ENCODE measurements at places on chromosomes 4 and X. TPM values are rescaled to one million over a fixed set of nuclear protein-coding genes. Genes with fewer than 3 reads are reported as not detected.

GRCh38 chrX:153628665-153629064 lies 18.3 kb upstream of the DUSP9 start:
- H3K4me1 ChIP-seq: no peaks in the 10 kb centered on the region
- no peak overlapping the region for H3K4me3 ChIP-seq
- no peaks in the 10 kb centered on the region for H3K36me3 ChIP-seq

GRCh38 chrX:2340991-2341390 lies 159.8 kb downstream of the DHRSX start:
- DNase-seq: no peak
- no peaks in the 10 kb centered on the region for H3K36me3 ChIP-seq
- no peaks in the 10 kb centered on the region for H3K27me3 ChIP-seq
- H3K4me3 ChIP-seq: no peak overlapping the region
- peaks cover 12% of the 10 kb centered on the region for H3K4me1 ChIP-seq

DNA sequence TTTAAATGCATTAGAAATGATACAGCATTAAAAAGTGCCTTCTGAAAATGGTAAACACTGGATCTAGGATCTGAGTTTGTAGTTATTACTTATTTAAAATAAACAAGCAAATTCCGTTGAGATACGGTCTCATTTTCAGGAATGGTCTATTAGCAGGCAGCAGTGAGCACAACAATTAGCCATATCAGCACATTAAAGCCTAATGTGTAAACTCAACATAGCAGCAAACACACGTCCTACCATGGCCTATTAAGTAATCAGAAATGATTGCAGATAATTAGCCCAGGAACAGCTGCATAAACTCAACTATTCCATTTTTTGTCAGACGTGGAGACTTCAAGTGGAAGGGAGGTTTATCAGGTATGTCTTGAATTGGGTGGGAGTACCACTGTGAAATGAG lies 61.8 kb downstream of the NEIL3 start:
- DNase-seq: no peak
- H3K27me3 ChIP-seq: no peaks in the 10 kb centered on the region
- H3K4me1 ChIP-seq: peaks cover 15% of the 10 kb centered on the region

DNA sequence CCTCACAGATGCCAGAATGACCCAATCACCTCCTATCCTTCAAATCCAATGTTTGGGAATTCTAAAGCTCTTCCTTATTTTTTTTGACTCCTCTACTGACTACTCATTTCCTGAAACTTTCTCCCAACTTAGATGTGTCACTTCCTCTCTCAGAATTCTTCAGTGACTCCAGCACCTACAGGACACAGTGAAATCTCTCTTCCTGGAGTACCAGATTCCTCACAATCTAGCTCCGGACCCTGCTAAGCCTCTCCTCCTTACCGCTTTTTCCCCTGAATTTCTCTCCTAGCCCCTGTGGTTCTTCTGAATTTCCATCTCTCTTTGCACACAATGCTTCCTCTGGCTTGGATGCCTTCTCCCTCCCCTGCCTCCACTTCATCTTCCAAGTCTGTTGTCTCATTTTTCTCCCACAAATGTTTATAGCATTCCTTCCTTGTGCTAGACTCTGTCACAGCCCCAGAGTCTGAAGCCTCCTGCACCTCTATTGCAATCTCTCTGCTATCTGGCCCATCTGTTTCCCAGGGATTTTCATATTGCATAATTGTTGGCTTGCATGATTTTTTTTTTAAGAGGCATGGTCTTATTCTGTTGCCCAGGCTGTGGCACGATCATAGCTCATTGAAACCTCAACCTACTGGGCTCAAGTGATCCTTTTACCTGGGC lies 80.1 kb downstream of the ANAPC4 start:
- H3K4me3 ChIP-seq: no peak overlapping the region
- no peak overlapping the region for H3K27ac ChIP-seq
- H3K4me1 ChIP-seq: peaks cover 5% of the 10 kb centered on the region
- H3K36me3 ChIP-seq: no peaks in the 10 kb centered on the region

DNA sequence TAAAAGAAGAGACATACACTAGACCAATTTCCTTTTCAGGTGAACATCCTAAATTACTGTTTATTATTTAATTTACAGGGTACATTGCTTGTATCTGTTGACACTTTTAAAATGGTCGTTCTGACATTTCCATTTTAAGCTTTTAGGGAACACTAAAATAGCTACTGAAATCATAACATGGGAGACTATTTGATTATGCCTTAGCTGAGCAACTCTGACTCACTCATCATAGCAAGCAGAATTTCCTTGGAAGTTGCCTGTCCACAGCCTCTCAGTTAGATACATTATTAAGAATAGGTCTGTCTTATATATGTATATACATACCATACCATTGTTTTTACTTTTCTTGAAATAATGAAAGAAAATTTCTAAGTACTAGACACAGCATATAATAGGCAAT lies 22.0 kb downstream of the GUCY1B1 start:
- no peak overlapping the region for H3K4me3 ChIP-seq
- peaks cover 2% of the 10 kb centered on the region for H3K36me3 ChIP-seq
- H3K4me1 ChIP-seq: peaks cover 18% of the 10 kb centered on the region

- H3K27ac ChIP-seq: no peak overlapping the region
- H3K27me3 ChIP-seq: peaks cover 87% of the 10 kb centered on the region
- H3K4me3 ChIP-seq: no peak overlapping the region
- H3K36me3 ChIP-seq: no peaks in the 10 kb centered on the region
Observed at GRCh38 chr4:54094451-54094850, 5.5 kb upstream of the GSX2 start.

GRCh38 chr4:44661940-44662622 lies 10.7 kb upstream of the YIPF7 start:
- H3K36me3 ChIP-seq: no peaks in the 10 kb centered on the region
- no peak overlapping the region for H3K4me3 ChIP-seq
- H3K4me1 ChIP-seq: no peaks in the 10 kb centered on the region
- DNase-seq: no peak

DNA sequence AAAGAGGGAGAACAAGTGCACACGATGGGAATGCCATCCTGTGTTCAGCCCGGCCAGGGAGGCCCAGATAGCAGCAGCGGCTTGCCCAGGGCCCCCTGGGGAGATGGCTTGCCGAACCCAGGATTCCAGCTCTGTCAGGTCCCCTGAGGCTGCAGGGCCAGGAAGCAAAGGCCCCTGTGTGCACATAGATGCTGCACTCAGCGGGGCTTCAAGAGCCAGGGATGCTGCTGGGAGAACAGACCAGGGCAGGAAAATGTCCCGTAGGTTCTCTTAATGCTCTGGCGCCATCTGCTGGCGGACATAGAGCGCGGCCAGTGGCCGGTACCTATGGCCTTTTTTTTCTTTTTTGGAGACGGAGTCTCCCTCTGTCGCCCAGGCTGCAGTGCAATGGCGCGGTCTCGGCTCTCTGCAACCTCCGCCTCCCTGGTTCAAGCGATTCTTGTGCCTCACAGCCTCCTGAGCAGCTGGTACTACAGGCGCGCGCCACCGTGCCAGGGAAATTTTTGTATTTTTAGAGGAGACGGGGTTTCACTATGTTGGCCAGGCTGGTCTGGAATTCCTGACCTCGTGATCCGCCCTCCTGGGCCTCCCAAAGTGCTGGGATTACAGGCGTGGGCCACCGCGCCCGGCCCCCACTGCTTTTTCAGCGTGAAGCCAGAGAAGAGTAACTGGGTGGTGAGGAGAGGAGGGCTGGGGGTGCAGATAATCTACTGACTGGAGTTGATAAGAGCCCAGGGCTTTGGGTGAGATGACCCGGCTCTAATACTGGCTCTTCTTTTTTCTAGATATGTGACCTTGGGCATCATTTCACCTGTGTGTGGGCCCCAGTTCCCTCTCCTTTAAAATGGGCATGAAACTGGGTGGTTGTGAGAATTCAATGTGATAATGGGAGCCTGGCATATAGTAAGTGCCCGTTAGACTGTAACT lies 22.5 kb downstream of the MED28 start:
- H3K4me3 ChIP-seq: no peak overlapping the region
- DNase-seq: peak; percentile 82
- no peaks in the 10 kb centered on the region for H3K27me3 ChIP-seq
- no peak overlapping the region for H3K27ac ChIP-seq
- H3K4me1 ChIP-seq: no peaks in the 10 kb centered on the region

- H3K4me1 ChIP-seq: peaks cover 19% of the 10 kb centered on the region
- H3K27me3 ChIP-seq: no peaks in the 10 kb centered on the region
- DNase-seq: no peak
Observed at GRCh38 chrX:264634-265455, 16.3 kb upstream of the PLCXD1 start.

DNA sequence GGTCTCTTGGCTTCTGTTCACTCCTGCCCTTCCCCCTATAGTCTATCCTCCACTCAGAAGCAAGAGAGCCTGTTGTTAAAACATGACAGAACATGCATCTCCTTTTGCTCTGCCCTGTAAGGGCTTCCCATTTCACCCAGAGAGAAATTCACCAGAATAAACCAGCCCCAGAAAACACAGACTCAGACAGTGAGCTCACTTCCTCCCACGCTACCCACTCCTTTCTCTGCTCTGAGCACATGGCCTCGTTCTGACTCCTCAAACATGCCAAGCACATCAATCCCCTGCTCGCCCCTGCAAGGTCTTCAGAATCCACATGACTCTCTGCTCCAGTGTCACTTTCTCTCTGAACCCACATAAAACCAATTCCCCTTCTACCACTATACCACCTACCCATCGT lies 50.4 kb downstream of the MID1 start:
- H3K36me3 ChIP-seq: no peaks in the 10 kb centered on the region
- peak overlapping the region; percentile 8 for H3K27ac ChIP-seq
- H3K27me3 ChIP-seq: no peaks in the 10 kb centered on the region
- peaks cover 7% of the 10 kb centered on the region for H3K4me1 ChIP-seq
- DNase-seq: no peak
- no peak overlapping the region for H3K4me3 ChIP-seq

- no peak overlapping the region for H3K4me3 ChIP-seq
- H3K36me3 ChIP-seq: no peaks in the 10 kb centered on the region
- no peak for DNase-seq
- H3K27ac ChIP-seq: peak overlapping the region; percentile 68
- no peaks in the 10 kb centered on the region for H3K27me3 ChIP-seq
Observed at GRCh38 chrX:64265265-64265664, 34.9 kb upstream of the ASB12 start.

GRCh38 chr4:25142468-25142867 lies 17.8 kb downstream of the SEPSECS start:
- H3K4me3 ChIP-seq: no peak overlapping the region
- DNase-seq: no peak
- no peaks in the 10 kb centered on the region for H3K36me3 ChIP-seq
- H3K27me3 ChIP-seq: no peaks in the 10 kb centered on the region

DNA sequence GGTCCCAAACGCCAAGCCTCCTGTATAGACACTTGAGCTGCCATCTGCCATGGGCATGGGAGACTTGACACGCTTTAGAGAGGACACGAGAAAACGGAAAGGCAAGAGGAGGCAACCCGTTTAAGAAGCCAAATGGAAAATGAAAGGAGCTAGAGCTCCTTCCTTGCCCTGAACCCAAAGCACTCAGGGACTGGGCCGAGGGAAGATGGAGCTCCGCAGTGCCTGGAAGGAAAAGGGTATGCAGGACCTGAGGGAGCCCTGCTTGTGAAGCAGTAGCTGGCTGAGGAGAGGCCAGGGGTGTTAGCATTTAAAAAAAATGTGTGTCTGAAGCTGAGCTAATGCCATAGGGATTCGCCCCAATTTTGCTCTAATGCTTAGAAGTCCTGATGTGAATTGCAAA lies 15.1 kb downstream of the MCF2 start:
- no peak overlapping the region for H3K4me3 ChIP-seq
- H3K36me3 ChIP-seq: no peaks in the 10 kb centered on the region
- peaks cover 51% of the 10 kb centered on the region for H3K27me3 ChIP-seq
- H3K4me1 ChIP-seq: no peaks in the 10 kb centered on the region
- DNase-seq: no peak
- H3K27ac ChIP-seq: no peak overlapping the region

GRCh38 chr4:165766976-165767375 lies 106.1 kb upstream of the TLL1 start:
- H3K27me3 ChIP-seq: no peaks in the 10 kb centered on the region

DNA sequence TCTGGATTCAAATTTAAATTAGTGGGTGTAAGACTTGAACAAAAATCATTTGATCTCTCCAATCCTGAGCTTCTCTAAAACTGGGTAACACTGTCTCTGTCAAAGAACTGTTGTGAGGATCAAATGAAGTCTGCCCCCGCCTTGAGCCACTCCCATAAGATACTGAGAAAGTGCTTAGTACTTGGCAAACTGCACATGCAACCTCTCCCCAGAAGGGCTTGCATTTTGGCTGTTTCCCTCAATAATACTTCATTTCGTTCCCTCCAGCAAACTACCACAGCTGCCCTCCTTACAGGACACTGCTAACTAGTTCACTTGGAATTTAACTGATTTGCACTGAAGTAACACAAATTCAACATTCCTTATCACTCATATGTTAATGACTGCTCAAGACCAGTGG lies 79.8 kb downstream of the APBB2 start:
- DNase-seq: no peak
- no peaks in the 10 kb centered on the region for H3K27me3 ChIP-seq
- peaks cover 29% of the 10 kb centered on the region for H3K4me1 ChIP-seq
- no peaks in the 10 kb centered on the region for H3K36me3 ChIP-seq
- H3K4me3 ChIP-seq: no peak overlapping the region
- no peak overlapping the region for H3K27ac ChIP-seq

GRCh38 chrX:42149765-42150164 lies 226.4 kb upstream of the CASK start:
- H3K27me3 ChIP-seq: no peaks in the 10 kb centered on the region
- DNase-seq: peak; percentile 75
- H3K4me1 ChIP-seq: peaks cover 8% of the 10 kb centered on the region

- DNase-seq: peak; percentile 39
- H3K4me3 ChIP-seq: no peak overlapping the region
- H3K27me3 ChIP-seq: no peaks in the 10 kb centered on the region
- H3K36me3 ChIP-seq: no peaks in the 10 kb centered on the region
- no peak overlapping the region for H3K27ac ChIP-seq
Observed at GRCh38 chrX:68648960-68649359, 1.5 kb downstream of the STARD8 start.

GRCh38 chr4:73193155-73193554 lies 65.4 kb downstream of the ANKRD17 start:
- DNase-seq: no peak
- no peaks in the 10 kb centered on the region for H3K4me1 ChIP-seq
- no peak overlapping the region for H3K4me3 ChIP-seq
- H3K36me3 ChIP-seq: no peaks in the 10 kb centered on the region
- H3K27ac ChIP-seq: no peak overlapping the region

DNA sequence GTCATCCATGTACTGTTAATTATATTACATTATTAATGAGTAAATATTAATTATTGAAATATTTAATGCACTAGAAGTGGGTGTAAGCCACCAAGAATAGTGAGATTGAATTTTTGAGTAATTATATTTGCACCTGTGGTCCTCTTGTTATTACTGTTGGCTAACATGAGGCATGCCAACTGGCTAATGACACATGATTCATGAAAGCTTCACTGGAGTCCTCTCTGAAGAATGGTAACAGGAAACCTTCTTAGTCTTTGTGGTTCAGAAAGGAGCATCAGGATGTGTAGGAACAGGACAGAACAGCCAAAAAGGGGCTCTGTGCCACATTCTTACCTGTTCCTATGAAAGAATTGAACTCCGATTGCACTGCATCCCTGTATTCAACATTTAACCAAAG lies 65.2 kb downstream of the SLC4A4 start:
- no peak overlapping the region for H3K4me3 ChIP-seq
- H3K4me1 ChIP-seq: peaks cover 4% of the 10 kb centered on the region
- no peak overlapping the region for H3K27ac ChIP-seq
- no peaks in the 10 kb centered on the region for H3K36me3 ChIP-seq

The FOXR2 gene
- total RNA-seq: not detected

The SMARCAD1 gene
- 17.2 TPM for total RNA-seq

The AMTN gene
- total RNA-seq: not detected

The FREM3 gene
- total RNA-seq: not detected

The VEGFD gene
- total RNA-seq: 0.53 TPM

The C4orf17 gene
- total RNA-seq: not detected

The TRAM1L1 gene
- 3.2 TPM for total RNA-seq

The ARHGEF38 gene
- total RNA-seq: not detected

The TLL1 gene
- 0.04 TPM for total RNA-seq
